GM04503 (cell line): ENCODE measurements at places on chromosomes 7 and 10.

DNA sequence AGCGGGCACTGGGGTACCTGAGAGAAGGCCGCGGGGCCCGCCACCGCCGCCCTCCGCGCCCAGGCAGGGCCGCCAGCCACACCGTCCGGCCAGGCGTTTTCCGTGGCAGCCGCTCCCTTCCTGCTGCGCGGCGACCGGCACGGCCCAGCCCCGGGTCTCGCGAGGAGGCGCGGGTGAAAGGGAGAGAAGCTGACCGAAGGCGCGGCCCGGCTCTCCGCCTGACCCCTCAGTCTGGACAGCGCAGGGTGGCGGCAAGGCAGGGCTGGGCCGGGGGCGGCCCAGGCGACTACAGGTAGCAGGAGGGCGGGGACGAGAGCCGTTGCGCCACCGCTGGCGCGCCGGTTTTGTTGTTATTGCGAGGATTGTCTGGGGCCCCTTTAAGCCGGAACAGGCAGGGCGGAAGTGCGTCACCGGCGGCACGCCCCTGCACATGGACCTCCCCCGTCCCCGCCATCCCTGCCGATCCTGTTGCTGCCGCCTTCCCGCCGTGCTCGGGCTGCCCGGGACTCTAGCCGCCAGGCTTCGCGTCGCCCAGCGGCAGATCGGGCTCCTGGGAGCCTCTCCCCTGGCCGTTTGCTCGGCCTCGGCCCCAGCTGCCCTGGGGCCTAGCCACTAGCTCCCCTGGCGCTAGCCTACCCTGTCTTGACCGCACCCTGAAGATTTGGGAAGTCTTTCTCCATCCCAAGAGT, at the start of gene HERPUD2:
Gene HERPUD2 (minus strand): TSS at position 352 of the 689 bp plus-strand sequence. CDS start 805 bp downstream, outside the sequence.
- peak; percentile 54 for DNase-seq

- peak; percentile 31 for DNase-seq
Measured at GRCh38 chr10:10826125-10826524, 191.5 kb upstream of the CELF2 start.

DNA sequence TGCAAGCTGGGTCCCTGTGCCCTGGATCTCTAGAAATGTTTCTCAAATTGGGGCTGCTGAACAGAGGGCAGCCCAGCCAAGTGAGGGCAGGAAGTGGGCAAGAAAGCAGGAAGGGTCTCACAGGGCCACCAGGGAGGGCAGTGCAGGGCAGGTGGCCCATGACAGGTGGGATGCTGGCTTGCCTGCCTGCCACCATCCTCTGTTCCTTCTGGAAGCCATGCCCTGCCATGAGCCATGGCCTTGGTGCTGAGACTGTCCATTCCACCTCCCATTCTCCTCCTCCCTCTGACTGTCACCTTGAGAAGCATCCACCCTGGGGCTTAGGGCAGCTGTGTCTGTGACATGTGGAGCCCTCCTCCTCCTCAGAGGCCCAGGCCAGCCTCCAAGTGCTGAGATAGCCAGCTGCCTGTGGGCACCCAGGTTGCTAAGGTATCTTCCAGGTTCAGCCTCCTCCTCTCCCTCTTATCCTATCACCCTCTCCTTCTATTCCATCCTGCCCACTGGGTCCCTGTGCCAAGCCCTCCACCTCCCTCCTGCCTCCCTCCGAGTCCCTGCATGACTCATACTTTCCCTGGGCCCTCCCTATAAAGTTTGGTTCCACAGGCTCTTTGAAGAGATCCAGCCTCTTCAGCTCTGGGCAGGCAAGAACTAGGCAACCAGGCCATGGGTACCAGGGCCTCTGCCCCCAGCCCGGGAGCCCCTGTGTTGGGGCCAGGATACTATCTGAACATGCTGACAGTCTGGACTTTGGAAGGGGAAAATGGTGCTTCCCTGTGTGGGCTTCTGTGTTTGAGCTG, 1.3 kb downstream of the VSIR start:
- peak; percentile 61 for DNase-seq

GRCh38 chr7:104627516-104627915, 299.1 kb downstream of the LHFPL3 start:
- DNase-seq, result no peak

GRCh38 chr7:143223784-143224183, 1.9 kb downstream of the TAS2R40 start:
- no peak for DNase-seq

- no peak for DNase-seq
Measured at GRCh38 chr10:5665373-5666007, 905 bp downstream of the ASB13 start.

DNA sequence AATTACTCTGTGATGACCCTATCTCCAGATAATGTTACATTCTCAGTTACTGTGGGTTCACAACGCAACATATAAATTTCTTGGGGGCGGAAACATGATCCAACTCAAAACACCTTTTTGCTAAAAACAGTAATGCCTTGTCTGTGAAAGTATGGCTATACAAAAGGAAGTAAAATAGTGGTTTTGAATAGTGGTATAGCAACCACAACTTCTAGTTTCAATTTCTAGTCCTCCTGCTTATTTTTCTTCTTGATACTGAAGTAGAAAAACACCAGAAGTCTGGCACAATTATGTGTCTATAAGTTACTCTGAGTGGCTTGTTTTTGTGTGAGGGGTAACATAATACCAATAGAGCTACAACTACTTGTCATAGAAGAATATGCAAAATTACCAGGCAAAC, 21.5 kb upstream of the ZNF800 start:
- no peak for DNase-seq

- DNase-seq, result no peak
Measured at GRCh38 chr7:3980300-3980643, 679.2 kb downstream of the SDK1 start.

DNA sequence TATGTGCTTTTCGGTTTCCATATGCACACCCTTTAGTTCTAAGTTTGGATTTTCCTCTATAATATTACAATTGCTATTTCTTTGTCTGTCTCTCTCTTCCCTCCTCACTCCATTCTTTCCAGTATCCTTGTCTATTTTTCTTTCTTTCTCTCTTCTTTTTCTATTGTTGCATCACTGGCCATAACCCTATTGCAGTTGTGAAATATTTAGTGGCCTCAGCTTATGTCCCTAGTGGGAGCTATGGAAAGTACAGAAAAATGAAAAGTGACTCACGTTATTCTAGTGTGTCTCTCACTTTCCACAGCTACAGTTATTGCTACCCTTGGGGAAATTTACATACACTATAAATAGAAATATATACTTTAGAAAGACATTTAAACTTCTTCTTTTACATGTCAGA, 59.1 kb downstream of the CNTNAP2 start:
- no peak for DNase-seq

GRCh38 chr10:91012502-91012901, 91.6 kb upstream of the ANKRD1 start:
- no peak for DNase-seq

DNA sequence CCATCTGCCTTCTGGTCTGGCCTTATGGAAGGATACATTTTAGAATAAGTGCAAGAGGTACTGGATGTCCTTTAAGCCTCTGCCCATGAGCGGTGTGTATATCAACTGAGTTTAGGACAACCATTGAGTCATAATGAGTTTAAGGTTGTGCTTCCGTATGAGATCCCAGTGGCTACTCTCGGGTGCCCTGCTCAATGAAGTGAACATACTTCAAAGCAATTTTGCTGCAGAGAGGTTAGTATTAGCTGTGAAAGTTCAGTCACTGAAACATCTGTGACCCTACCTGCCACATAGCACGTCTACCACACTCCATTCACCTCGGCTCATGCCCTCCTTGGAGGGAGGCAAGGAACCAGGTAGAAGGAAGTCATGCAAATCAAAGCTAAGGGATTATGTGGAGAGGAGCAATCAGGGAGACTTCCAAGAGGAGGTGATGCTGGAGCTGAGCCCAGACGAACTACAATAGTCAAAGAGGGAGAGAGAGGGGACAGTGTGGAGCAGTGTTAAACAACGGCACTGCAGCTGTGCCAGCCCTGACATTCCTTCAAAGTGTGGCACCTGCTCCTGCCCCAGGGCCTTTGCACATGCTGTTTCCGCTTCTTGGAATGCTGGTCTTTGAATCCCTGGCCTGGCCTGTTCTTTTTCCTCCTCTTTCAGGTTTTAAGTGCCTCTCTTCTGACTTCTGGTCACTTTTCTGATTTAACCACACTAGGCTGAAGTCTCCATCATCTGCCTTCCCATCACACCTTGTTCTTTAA, 25.4 kb downstream of the BTBD16 start:
- DNase-seq, result no peak

- DNase-seq, result no peak
Measured at GRCh38 chr7:377080-378040, 87.4 kb downstream of the FOXL3 start.

DNA sequence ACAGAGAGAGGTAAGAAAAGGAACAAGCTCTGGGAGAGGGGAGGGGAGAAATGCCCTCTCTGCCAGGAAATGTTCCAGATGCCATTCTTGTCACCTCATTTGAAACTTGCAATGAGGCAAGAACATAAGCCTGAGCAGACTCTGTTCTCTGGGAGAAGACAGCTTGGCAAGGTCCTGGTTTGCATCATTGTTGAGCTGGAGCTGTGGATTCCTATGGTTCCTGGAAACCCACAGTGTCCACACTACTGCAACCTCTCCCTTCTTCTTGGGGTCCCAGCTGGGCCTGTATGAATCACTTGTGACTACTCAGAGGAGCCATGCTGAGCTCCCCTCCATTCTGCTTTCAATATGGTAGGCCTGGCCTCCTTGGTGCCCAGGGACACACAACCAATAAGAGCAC, 60.8 kb upstream of the HECTD2 start:
- peak; percentile 94 for DNase-seq

- no peak for DNase-seq
Measured at GRCh38 chr7:151371266-151371665, 29.7 kb downstream of the NUB1 start.

- DNase-seq, result no peak
Measured at GRCh38 chr10:45997994-45998763, 25.9 kb downstream of the TIMM23 start.

DNA sequence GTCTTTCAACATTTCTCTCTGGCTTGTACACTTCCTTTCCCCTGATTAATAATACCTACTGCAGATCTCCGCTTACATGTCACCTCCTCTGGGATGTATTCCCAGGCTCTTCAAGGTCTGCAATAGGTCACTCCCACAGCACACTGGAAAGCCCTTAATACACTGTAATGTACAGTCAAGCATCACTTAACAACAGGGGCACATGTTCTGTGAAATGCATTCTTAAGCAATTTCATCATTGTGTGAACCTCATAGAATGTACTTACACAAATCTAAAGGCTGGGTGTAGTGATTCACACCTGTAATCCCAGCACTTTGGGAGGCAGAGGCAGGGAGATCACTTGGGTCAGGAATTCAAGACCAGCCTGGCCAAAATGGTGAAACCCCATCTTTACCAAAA, 1.9 kb downstream of the COX15 start:
- DNase-seq, result no peak

DNA sequence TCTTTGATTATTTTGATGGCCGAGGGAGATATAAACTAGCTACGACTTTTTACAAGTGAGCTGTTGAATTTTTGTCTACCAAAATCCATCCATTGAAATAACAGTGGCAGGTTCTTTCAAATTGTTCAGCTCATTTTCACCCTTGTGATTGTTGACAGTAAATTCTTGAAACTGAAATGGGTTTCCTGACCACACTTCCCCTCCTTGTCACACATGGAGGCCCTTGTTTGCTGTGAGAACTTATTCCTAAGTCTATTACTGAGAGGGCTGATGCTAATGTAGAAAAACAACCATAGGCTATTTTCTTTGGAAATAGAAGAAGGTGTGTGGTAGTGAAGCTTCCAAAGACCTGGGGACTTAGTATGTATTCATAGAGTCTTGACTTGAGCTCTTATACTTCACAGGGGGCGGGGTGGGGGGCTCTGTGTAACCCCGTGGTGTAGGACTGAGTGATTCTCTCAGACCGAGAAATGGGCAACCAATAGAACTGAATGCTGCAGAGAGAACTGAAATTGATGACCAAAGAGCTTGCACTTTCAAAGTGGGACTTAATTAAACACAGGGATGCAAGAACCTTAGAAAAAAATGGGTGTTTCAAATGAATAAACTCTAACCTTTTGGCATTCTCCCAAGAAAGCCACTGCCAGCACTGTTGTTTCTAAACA, 718.9 kb downstream of the CCSER2 start:
- DNase-seq, result no peak

DNA sequence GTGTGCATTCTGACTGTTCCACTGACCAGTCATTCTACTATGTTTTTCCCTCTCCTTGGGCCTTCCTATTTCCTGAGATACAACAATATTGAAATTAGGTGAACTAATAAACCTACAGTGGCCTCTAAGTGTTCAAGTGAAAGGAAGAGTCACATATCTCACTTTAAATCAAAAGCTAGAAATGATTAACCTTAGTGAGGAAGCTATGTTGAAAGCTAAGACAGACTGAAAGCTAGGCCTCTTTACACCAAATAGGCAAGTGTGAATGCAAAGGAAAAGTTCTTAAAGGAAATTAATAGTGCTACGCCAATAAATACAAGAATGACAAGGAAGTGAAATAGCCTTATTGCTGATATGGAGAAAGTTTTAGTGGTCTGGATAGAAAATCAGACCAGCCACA, 5.7 kb upstream of the DYNC1I1 start:
- DNase-seq, result no peak

- DNase-seq, result no peak
Measured at GRCh38 chr7:6344278-6344677, 71.9 kb upstream of the CYTH3 start.

- peak; percentile 45 for DNase-seq
Measured at GRCh38 chr10:31171402-31172083, 139.9 kb upstream of the ZNF438 start.

DNA sequence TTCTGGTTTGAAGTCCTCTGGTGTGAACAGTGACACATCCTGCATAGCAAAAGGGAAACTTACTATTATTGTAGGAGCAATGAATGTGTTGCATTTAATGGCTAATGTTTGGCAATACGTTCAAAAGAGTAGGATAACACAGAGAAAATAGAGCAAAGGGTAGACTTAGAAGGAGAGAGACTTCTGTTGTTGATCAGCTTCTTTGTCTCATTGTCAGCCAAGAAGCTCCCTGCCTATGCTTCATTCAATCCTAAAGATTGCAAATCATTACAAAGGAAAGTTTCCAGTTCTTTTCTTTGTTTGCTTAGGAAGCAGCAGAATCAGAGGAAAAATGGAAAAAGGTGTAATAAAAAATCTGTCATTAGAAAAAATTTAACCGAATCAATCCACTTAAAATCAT, 7.9 kb upstream of the TSPAN13 start:
- no peak for DNase-seq

DNA sequence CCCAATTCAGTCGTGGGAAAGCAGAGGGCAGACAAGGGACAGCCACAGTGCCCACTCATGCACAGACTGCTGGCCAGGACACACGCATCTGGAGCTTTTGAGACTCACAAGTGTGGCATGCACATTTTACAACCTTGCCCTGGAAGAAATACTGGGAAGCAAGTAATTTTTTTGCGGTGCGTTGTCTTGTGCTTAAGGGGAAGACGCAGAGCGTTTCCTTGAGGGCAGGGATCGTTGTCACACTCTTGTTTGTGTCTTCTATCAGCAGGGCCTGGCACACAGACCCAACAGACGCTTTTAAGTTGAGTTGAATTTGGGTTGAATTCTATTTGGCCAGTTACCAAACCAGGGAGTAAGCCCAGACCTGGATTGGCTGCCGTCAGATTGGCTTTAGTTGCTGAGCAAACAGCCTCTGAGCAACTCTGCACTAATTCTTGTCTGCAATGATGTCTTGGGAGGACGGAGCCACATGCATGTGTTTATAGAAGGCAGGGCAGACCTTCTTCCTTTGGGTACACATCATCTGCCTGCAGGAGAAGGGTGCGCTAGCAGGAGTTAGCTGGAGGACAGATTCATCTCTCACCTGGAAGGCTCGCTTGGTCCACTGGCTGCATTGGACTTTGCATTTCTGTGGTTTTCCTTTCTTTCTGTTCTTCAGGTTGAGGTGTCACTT, 38.4 kb downstream of the IL2RA start:
- DNase-seq, result peak; percentile 91

- no peak for DNase-seq
Measured at GRCh38 chr7:45590679-45591057, 16.5 kb downstream of the ADCY1 start.
